DMS79 (cell line): ENCODE measurements at places on chromosomes 2 and 18.

DNA sequence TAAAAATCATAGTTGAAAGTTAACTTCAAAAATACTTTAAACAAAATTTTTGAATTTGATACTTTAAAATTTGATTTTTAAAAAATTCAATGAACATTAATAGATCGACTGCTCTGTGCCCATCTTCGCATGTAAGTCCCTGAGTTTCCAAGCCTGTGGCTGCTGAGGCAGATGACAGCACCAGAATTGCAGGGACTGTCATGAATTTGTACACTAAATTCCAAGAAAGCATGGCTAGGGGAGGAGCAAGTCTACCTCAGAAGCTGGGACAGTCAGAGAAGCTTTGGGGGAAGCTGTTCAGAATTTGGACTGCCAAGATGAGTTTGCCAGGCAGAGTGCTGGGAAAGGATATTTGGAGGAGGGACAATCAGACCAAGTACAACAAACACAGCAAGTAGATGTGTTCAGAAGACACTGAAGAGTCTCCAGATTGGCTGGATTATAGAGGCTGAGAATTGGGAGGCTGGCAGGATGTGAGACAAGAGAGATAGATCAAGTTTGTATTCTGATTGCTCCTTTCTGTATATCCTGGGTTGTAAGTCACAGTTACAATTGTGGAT is 79.0 kb downstream of the ASXL3 start:
- no peak for DNase-seq

GRCh38 chr2:25743132-25743830 is 69.9 kb upstream of the DTNB start:
- DNase-seq, result peak; percentile 79

GRCh38 chr2:8805278-8806210 is 31.9 kb downstream of the KIDINS220 start:
- peak; percentile 29 for DNase-seq

DNA sequence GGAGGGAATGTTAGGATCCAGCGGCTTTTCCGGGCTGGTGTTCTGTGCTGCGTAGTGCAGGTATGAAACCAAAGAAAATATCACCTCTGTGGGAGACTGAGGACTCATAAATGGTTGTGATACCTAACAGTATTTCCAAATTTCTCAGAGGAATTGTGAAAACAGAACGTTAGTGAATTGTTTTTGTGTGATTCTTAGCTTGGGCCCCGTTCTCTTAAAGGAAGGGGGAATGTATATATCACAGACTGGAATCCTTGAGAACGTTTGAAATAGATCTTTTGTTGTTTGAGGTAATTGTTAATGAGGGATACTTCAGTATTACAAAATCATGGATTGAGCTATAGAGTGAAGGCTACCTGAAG is 834 bp downstream of the ZNF638 start:
- DNase-seq, result no peak

GRCh38 chr2:171134624-171135230 is 26.0 kb downstream of the TLK1 start:
- peak; percentile 20 for DNase-seq
